ENCODE measurements at places on chromosomes 3 and 15. TPM values are rescaled to one million over a fixed set of nuclear protein-coding genes. Genes with fewer than 3 reads are reported as not detected.

GRCh38 chr15:52278636-52279367, 16.8 kb downstream of the MYO5C start:
- H3K27me3 ChIP-seq: no peaks in the 10 kb centered on the region
- DNase-seq: no peak
- H3K27ac ChIP-seq: no peak overlapping the region
- H3K4me3 ChIP-seq: no peak overlapping the region
- no peaks in the 10 kb centered on the region for H3K36me3 ChIP-seq

GRCh38 chr3:38636881-38637280, 12.6 kb downstream of the SCN5A start:
- H3K4me3 ChIP-seq: no peak overlapping the region
- DNase-seq: no peak
- no peaks in the 10 kb centered on the region for H3K4me1 ChIP-seq
- H3K36me3 ChIP-seq: no peaks in the 10 kb centered on the region
- no peaks in the 10 kb centered on the region for H3K27me3 ChIP-seq
- H3K27ac ChIP-seq: no peak overlapping the region

- H3K27ac ChIP-seq: no peak overlapping the region
- DNase-seq: no peak
- no peaks in the 10 kb centered on the region for H3K4me1 ChIP-seq
- H3K36me3 ChIP-seq: no peaks in the 10 kb centered on the region
- H3K4me3 ChIP-seq: no peak overlapping the region
These were observed 37.7 kb downstream of the FAM174B start for GRCh38 chr15:92617549-92618520.

- no peaks in the 10 kb centered on the region for H3K36me3 ChIP-seq
- no peak overlapping the region for H3K4me3 ChIP-seq
- H3K4me1 ChIP-seq: no peaks in the 10 kb centered on the region
- H3K27ac ChIP-seq: no peak overlapping the region
- no peaks in the 10 kb centered on the region for H3K27me3 ChIP-seq
These were observed 357.0 kb upstream of the SEMA6D start for GRCh38 chr15:47360305-47360704.

DNA sequence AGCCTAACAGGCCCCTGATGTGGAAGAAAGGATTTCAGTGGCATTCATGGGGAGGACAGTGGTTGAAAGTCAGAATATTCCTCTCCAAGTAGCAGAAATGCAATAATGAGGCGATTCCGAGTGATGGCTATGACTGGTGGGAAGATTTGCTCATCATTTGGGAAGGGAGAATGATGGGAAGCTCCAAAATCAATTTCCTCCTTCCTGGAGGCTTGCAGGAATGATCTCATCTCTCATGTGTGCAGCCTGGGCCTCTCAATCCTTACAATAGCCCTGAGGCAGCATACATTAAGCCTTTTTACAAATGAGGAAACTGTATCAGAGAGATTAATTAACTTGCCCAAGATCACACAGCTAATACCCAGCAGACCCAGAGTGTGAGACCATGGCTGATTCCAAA, 58.7 kb downstream of the BOC start:
- no peaks in the 10 kb centered on the region for H3K4me1 ChIP-seq
- no peak for DNase-seq
- H3K4me3 ChIP-seq: no peak overlapping the region
- H3K36me3 ChIP-seq: no peaks in the 10 kb centered on the region
- H3K27me3 ChIP-seq: no peaks in the 10 kb centered on the region
- no peak overlapping the region for H3K27ac ChIP-seq

- H3K27me3 ChIP-seq: peaks cover 4% of the 10 kb centered on the region
- no peaks in the 10 kb centered on the region for H3K4me1 ChIP-seq
- no peak overlapping the region for H3K27ac ChIP-seq
- H3K4me3 ChIP-seq: no peak overlapping the region
- no peaks in the 10 kb centered on the region for H3K36me3 ChIP-seq
These were observed 85.9 kb upstream of the PRR23E start for GRCh38 chr3:127107002-127107401.

The PLSCR5 gene
- total RNA-seq: not detected

- no peaks in the 10 kb centered on the region for H3K4me1 ChIP-seq
- H3K27ac ChIP-seq: no peak overlapping the region
- no peak overlapping the region for H3K4me3 ChIP-seq
- DNase-seq: no peak
- H3K27me3 ChIP-seq: peaks cover 2% of the 10 kb centered on the region
These were observed 28.7 kb upstream of the PLOD2 start for GRCh38 chr3:146189519-146190173.

DNA sequence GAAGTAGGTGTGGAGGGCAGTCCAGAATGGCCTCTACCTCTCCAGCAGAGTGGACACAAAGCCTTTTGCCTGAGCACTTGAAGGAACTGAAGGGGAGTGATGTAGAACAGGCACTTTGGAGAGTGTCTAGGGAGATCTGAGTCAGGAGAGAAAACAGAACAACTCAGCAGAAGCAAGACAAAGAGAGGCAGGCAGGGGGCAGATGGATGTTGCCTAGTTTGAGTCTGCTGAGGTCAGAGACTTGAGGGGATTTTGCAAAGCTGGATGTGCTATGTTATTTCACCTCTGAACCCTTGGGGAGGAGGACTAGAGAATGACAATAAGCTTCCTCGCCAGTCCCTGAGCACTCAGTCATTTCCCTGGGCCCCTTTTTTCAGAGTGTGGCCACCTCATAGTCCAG, 366.4 kb downstream of the EPHB1 start:
- H3K4me3 ChIP-seq: no peak overlapping the region
- no peaks in the 10 kb centered on the region for H3K36me3 ChIP-seq
- H3K4me1 ChIP-seq: no peaks in the 10 kb centered on the region
- H3K27ac ChIP-seq: no peak overlapping the region
- H3K27me3 ChIP-seq: no peaks in the 10 kb centered on the region

GRCh38 chr3:171116365-171116764, 89.8 kb upstream of the SLC2A2 start:
- DNase-seq: no peak
- H3K4me1 ChIP-seq: no peaks in the 10 kb centered on the region
- H3K27me3 ChIP-seq: no peaks in the 10 kb centered on the region
- no peak overlapping the region for H3K27ac ChIP-seq
- no peak overlapping the region for H3K4me3 ChIP-seq
- no peaks in the 10 kb centered on the region for H3K36me3 ChIP-seq

GRCh38 chr3:83894223-83894622, 1064.6 kb upstream of the CADM2 start:
- no peak overlapping the region for H3K27ac ChIP-seq
- no peaks in the 10 kb centered on the region for H3K4me1 ChIP-seq
- no peak for DNase-seq
- H3K27me3 ChIP-seq: no peaks in the 10 kb centered on the region
- H3K36me3 ChIP-seq: no peaks in the 10 kb centered on the region

The FOXL2NB gene
- total RNA-seq: not detected

- H3K36me3 ChIP-seq: peaks cover 71% of the 10 kb centered on the region
- H3K4me3 ChIP-seq: no peak overlapping the region
- H3K27me3 ChIP-seq: no peaks in the 10 kb centered on the region
- no peak for DNase-seq
These were observed 25.7 kb upstream of the APH1B start for GRCh38 chr15:63251701-63252100.

- no peak overlapping the region for H3K27ac ChIP-seq
- peaks cover 73% of the 10 kb centered on the region for H3K36me3 ChIP-seq
- H3K27me3 ChIP-seq: no peaks in the 10 kb centered on the region
These were observed 12.7 kb downstream of the CPOX start for GRCh38 chr3:98580401-98581386.

DNA sequence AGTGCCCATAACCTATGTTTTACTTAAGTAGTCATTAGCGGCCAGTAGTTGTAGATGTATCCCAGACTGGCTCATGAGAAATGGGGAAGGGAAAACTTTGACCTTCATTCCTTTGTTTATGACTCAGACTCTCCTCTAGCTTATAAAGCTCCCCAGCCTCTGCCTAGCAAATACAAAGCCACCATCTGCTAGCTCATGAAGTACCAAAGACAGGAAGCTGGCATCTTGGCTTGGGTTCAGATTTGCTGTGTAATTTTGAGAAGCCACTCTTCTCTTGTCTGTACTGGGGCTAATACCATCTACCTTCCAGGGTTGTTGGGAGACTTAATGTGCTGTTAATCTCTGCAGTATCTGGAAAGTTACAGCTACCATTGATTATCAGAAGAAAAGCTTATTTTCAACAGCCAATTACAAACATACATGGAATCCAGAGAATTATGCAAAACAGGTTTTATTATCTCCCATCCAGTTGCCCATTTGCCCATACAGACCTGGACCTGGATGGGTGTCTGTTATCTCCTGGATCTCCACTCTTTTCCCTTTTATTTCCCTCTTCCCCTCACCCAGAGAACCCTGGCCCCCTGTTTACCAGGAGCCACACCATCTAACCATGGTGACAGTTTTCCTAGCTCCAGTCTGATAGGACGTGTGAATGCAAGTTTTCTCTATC, 153.8 kb downstream of the SEMA6D start:
- no peaks in the 10 kb centered on the region for H3K4me1 ChIP-seq
- H3K36me3 ChIP-seq: no peaks in the 10 kb centered on the region
- no peaks in the 10 kb centered on the region for H3K27me3 ChIP-seq
- H3K27ac ChIP-seq: no peak overlapping the region
- H3K4me3 ChIP-seq: no peak overlapping the region

DNA sequence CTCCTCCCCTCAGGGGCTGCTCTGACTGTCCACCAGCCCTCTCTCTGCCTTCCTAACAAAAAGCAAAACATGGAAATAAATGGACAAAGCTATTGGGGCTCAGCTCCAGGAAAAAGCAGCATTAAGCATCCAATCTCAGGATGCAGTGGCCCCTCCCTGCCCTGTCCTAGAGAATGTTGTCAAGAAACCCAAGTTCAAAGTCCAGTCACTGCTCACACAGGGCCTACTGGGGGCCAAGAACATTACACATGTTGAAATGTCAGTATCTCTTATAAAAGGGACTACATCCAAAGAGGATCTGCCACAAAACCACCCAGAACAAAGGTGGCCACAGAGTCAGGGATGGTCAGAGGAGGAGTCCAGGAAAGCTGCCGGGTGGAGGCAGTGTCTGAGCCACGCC, 7.6 kb upstream of the GRIP2 start:
- no peak overlapping the region for H3K27ac ChIP-seq
- no peak for DNase-seq
- no peaks in the 10 kb centered on the region for H3K36me3 ChIP-seq
- peaks cover 27% of the 10 kb centered on the region for H3K27me3 ChIP-seq
- H3K4me1 ChIP-seq: no peaks in the 10 kb centered on the region

- no peaks in the 10 kb centered on the region for H3K27me3 ChIP-seq
- peaks cover 14% of the 10 kb centered on the region for H3K4me1 ChIP-seq
- H3K27ac ChIP-seq: peak overlapping the region; percentile 95
- H3K4me3 ChIP-seq: no peak overlapping the region
These were observed 2.6 kb downstream of the ITIH1 start for GRCh38 chr3:52779837-52780585.

GRCh38 chr3:191240486-191240885, 41.4 kb downstream of the OSTN start:
- no peak for DNase-seq
- H3K4me1 ChIP-seq: peaks cover 44% of the 10 kb centered on the region
- no peak overlapping the region for H3K27ac ChIP-seq
- H3K36me3 ChIP-seq: no peaks in the 10 kb centered on the region
- H3K4me3 ChIP-seq: no peak overlapping the region
- H3K27me3 ChIP-seq: no peaks in the 10 kb centered on the region

GRCh38 chr3:106824856-106825255, 552.4 kb upstream of the CCDC54 start:
- no peaks in the 10 kb centered on the region for H3K27me3 ChIP-seq
- H3K36me3 ChIP-seq: no peaks in the 10 kb centered on the region
- no peaks in the 10 kb centered on the region for H3K4me1 ChIP-seq

DNA sequence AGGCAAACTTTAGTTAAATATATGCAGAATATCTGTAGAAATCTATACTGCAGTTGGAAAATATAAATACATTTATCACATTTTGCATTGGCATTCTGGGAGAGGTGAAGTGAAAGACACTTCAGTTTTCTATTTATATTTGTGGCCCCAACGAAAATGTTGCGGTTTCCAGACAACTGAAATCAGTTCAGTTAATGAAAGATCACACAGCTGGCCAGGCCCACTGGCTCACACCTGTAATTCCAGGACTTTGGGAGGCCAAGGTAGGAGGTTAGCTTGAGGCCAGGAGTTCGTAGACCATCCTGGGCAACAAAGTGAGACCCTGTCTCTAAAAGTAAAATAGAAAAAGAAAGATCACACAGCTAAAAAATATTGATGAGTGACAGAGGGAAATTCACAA, 11.9 kb upstream of the CLASP2 start:
- H3K36me3 ChIP-seq: no peaks in the 10 kb centered on the region
- H3K4me3 ChIP-seq: no peak overlapping the region
- no peak overlapping the region for H3K27ac ChIP-seq
- H3K4me1 ChIP-seq: no peaks in the 10 kb centered on the region

DNA sequence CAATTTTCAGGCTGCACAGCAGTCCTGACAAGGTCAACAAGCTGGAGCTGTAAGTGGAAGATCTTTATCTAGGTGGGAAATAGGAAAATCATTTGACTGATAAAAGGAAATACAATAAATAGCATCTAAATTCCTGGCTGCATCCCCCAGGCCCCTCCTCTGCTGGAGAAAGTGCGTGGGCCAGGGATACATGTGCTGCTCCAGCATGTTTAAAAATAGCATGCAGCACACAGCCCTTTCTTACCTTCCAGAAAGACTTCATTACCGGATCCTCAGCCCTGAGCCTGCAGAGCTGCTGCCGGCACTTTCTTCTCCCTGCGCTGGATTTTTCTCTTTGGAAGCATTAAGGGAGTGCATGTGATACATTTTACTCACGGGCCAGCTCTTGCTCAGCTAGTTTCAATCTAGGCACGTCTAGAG, 77.3 kb downstream of the HMG20A start:
- H3K27me3 ChIP-seq: no peaks in the 10 kb centered on the region
- no peak for DNase-seq
- H3K27ac ChIP-seq: no peak overlapping the region
- no peak overlapping the region for H3K4me3 ChIP-seq

- peaks cover 2% of the 10 kb centered on the region for H3K4me1 ChIP-seq
- H3K27me3 ChIP-seq: no peaks in the 10 kb centered on the region
- no peak overlapping the region for H3K4me3 ChIP-seq
- DNase-seq: no peak
- no peak overlapping the region for H3K27ac ChIP-seq
These were observed 27.9 kb downstream of the CFAP100 start for GRCh38 chr3:126422571-126423091.

DNA sequence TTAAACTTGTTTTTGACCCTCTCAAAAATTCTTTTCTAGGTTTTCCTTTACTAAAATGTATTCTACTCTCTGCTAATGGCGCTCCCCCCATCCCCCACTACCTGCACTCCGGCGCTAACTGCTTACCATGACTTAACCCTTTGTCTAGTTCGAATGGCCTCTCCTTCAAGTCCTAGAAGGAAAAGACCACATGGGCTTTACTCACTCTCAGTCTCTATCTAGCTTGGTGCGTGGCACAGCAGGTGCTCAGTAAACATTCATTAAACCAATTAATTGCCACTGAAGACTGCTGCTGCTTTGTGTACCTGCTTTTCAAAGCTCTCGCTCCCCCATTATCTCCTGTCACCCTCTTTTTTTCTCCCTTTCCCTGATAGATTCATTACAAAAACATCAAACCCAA, 457.7 kb upstream of the THRB start:
- H3K27ac ChIP-seq: no peak overlapping the region
- DNase-seq: no peak
- no peaks in the 10 kb centered on the region for H3K27me3 ChIP-seq

Data from activated B cell treated with CpG ODN at 0.5 μM for 24 hours (primary cell).